ENCODE measurements at places on chromosomes 7 and 10.

DNA sequence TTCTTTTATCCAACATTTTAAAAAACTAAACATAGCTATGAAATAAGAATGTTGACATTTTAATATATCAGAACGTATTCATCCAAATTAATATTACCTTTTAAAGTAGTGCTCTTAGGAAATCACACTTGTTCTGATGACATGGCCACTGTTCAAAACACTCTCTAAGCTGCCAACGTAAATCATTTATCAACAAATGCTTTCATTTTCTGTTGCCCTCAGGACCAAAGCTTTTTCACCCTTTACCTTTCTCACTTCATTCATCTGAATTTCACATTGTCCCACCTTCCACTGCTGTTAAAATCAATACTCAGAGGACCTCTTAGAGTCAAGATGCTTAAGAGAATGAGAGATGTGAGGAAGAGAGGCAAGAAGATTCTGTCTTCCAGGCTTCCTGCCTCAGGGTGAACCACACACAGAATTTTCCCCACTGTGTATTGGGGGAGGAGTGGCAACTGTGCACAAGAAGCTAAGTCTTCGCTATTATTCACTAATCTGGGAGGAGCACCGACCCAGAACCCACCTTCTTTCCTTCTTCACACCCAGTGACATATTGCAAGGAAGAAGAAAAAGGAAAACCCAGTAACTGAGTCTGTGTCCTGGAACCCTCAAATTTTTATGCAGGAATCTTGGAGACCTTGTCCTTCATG lies 21.0 kb downstream of the HIBADH start:
- DNase-seq = no peak

DNA sequence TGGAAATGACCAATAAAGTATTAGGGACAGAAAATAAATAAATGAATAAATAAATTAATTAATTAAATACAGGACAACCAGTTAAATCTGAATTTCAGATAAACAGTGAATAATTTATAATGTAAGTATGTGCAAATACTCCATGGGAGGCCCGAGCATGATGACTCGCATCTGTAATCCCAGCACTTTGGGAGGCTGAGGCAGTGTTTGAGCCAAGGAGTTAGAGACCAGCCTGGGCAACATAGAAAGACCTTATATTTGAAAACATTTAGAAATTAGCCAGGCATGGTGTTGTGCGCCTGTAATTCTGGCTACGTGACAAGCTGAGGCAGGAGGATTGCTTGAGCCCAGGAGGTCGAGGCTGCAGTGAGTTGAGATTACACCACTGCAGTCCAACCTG lies 123.7 kb downstream of the CUL2 start:
- no peak for DNase-seq

GRCh38 chr10:37972396-37972795 lies 4.1 kb downstream of the ZNF25 start:
- DNase-seq = no peak

DNA sequence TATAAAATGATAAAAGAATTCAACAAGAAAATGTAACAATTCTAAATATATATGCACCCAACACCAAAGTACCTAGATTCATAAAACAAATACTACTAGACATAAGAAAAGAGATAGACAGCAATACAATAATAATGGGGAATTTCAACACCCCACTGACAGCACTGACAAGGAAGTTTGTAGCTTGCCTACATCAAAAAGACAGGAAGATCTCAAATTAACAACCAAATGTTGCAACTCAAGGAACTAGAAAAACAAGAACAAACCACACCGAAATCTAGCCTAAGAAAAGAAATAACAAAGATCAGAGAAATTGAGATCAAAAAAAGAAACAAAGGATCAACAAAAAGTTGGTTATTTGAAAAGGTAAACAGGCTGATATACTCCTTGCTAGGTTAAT lies 36.5 kb upstream of the TNKS2 start:
- DNase-seq = no peak

Data from ecto neural progenitor cell (in vitro differentiated cells).